ENCODE measurements at places on chromosomes 5 and 9. TPM values are rescaled to one million over a fixed set of nuclear protein-coding genes. Genes with fewer than 3 reads are reported as not detected.

Gene EGR1
- 4.8 TPM for total RNA-seq

Gene AIF1L
- 26.4 TPM for total RNA-seq

Gene PCDHB7
- 0.68 TPM for total RNA-seq

Gene PCDHGB1
- 1.4 TPM for total RNA-seq

Gene SHISAL2B
- total RNA-seq: not detected

Gene SCGB3A2
- not detected for total RNA-seq

Gene FBP2
- not detected for total RNA-seq

Gene PCDHA9
- under 0.01 TPM for total RNA-seq

Gene LECT2
- not detected for total RNA-seq

Gene GABRA6
- not detected for total RNA-seq

Gene AJM1
- 1.0 TPM for total RNA-seq

Measured in dermis blood vessel endothelial cell (primary cell).